ENCODE measurements at places on chromosomes 6 and 20. TPM values are rescaled to one million over a fixed set of nuclear protein-coding genes. Genes with fewer than 3 reads are reported as not detected.

Gene MRPL14
- 100.0 TPM for total RNA-seq

Gene MUCL3
- total RNA-seq = not detected

Gene RARS2
- total RNA-seq = 58.5 TPM

Gene SAPCD1
- total RNA-seq = 0.28 TPM

Gene RALGAPB
- total RNA-seq = 17.9 TPM

Gene HLA-DQB1
- not detected for total RNA-seq

Gene TRIM31
- total RNA-seq = not detected

Gene CST2
- 0.71 TPM for total RNA-seq

Gene GSTA1
- not detected for total RNA-seq

Gene ZNF165
- 0.57 TPM for total RNA-seq

Gene RBM24
- 3.5 TPM for total RNA-seq

Gene FLRT3
- 8.7 TPM for total RNA-seq

Gene MCCD1
- total RNA-seq = not detected

Gene GATA5
- not detected for total RNA-seq

Gene BMP6
- 70.7 TPM for total RNA-seq

Gene BMP5
- total RNA-seq = under 0.01 TPM

Gene LY6G6C
- not detected for total RNA-seq

Gene DEFB132
- total RNA-seq = not detected

Gene THBS2
- total RNA-seq = 1,330 TPM

Gene FAM217A
- total RNA-seq = not detected

Gene EMILIN3
- total RNA-seq = under 0.01 TPM

Gene SIRPB2
- not detected for total RNA-seq

Gene TINAG
- not detected for total RNA-seq

Gene CST7
- not detected for total RNA-seq

Gene FAM83B
- total RNA-seq = under 0.01 TPM

Gene DTD1
- total RNA-seq = 84.1 TPM

Gene MICB
- 8.2 TPM for total RNA-seq

Gene ENTPD6
- 64.3 TPM for total RNA-seq

Gene PLA2G7
- total RNA-seq = not detected

Gene OPN5
- total RNA-seq = not detected

Gene CEP250
- 11.9 TPM for total RNA-seq

Gene PM20D2
- total RNA-seq = 2.0 TPM

Gene ARFGEF3
- under 0.01 TPM for total RNA-seq

Gene CRISP2
- total RNA-seq = not detected

Gene GLP1R
- not detected for total RNA-seq

Gene MYCT1
- under 0.01 TPM for total RNA-seq

Gene CAP2
- 4.0 TPM for total RNA-seq

Gene PI16
- total RNA-seq = 0.43 TPM

Gene HECA
- 10.0 TPM for total RNA-seq

Gene NNAT
- total RNA-seq = 0.14 TPM

Gene TGM2
- total RNA-seq = 241 TPM

Gene CTCFL
- not detected for total RNA-seq

Gene CALHM4
- not detected for total RNA-seq

Gene BEND3
- total RNA-seq = 1.7 TPM

Gene CLPSL1
- not detected for total RNA-seq

Gene C6orf163
- 1.1 TPM for total RNA-seq

Gene SIRPG
- not detected for total RNA-seq

Gene TXLNB
- total RNA-seq = 0.46 TPM

Gene RBBP8NL
- not detected for total RNA-seq

Gene BAG2
- 28.2 TPM for total RNA-seq

Gene SIRPB1
- total RNA-seq = 0.71 TPM

Gene RAMACL
- 4.1 TPM for total RNA-seq

Gene CCN2
- 25.3 TPM for total RNA-seq

Data from smooth muscle cell of bladder (primary cell).